Parietal lobe (tissue), 2 donors: ENCODE measurements at places on chromosomes 11 and 22. TPM values are rescaled to one million over a fixed set of nuclear protein-coding genes. Genes with fewer than 3 reads are reported as not detected.

SLC17A6 gene
- total RNA-seq: 17.2 TPM

PRAME gene
- total RNA-seq: not detected

TCN1 gene
- total RNA-seq: not detected

CTSC gene
- 12.2 TPM for total RNA-seq

CAVIN3 gene
- 2.2 TPM for total RNA-seq

PTGDR2 gene
- 1.3 TPM for total RNA-seq

ACTN3 gene
- total RNA-seq: not detected

CCDC117 gene
- total RNA-seq: 20.3 TPM

UBTFL1 gene
- total RNA-seq: not detected

NUDT8 gene
- total RNA-seq: 4.4 TPM

RAB38 gene
- 0.63 TPM for total RNA-seq

KIRREL3 gene
- total RNA-seq: 41.9 TPM
